ENCODE measurements at places on chromosomes 6 and 20.

DNA sequence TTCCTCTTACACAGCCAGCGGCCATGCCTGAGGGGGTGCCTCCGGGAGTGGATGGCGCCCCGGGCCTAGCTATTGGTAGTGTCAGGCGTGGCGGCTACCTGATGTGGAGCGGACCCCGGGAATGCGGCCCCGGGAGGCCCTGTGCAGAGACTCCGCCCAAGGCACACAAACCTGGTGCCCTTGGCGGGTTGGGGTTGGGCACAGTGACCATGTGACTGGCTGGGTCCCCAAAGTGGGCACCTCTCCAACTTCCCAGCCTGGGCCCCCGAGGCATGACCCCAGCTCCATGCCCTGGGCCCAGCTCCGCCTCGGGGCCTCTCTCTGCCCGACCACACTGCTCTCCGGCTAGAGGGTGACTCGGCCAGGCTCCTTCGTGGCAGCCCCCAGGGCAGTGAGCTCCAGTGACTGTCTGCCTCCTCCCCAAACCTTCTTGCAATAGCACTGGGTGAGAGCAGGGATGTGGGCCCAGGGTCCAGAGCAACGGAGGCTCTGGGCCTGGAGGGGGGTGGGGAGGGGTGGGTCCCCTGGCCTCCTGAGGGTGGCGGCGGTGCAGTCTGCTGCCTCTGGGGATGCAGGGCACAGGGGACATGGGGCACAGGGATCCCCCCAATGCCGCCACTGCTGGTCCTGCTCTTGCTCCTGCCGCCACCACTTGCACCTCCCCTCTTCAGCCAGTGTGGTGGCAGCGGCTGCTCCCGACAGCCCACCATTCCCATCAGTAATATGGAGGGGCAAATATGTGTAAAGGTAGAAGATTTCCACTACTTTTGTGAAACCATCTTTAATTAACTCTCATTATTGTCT is 942.9 kb upstream of the EPHA7 start:
- DNase-seq = no peak

DNA sequence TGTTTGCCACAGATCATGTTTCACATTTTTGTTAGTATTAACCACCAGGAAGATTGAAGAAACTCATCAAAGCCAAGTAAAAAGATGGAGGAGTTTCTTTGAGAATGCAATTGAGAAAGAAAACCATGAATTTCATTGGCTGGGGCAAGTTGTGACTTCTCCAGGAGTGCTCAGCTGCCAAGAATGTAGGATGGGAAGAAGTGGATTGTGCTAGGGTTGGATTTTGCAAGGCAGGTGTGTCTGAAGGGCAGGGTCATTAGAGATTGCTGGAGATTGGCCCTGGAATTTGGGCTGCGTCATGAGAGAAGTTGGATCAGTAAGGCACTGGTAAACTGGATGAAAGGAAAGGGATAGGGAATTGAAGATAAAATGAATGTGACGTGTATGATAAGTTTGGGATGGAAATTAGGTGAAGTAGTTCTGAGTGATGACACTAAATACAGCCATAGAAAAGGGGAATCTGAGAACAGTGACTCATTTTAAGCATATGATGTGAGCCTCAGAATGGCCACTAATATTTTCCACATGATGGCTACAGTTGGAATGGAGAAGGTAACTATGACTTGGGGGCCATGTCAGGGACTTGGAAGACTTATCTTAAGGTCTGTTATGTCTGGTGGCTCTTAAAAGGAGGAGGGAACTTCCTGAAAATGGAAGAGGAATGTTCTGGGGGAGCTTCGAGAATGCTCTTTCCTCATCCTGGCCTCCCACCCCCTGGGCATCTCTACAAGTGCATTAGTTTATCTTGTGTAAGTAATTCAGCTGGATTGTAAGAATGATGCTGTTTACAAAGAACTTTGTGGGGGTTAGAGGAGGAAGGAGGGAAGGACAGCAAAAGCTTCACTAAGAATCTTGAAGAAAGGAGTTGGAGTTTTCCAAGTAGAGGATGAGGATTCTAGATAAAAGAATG is 27.8 kb upstream of the ERVFRD-1 start:
- DNase-seq = no peak

GRCh38 chr6:112576423-112576822 is 229.3 kb downstream of the RFPL4B start:
- DNase-seq = no peak

DNA sequence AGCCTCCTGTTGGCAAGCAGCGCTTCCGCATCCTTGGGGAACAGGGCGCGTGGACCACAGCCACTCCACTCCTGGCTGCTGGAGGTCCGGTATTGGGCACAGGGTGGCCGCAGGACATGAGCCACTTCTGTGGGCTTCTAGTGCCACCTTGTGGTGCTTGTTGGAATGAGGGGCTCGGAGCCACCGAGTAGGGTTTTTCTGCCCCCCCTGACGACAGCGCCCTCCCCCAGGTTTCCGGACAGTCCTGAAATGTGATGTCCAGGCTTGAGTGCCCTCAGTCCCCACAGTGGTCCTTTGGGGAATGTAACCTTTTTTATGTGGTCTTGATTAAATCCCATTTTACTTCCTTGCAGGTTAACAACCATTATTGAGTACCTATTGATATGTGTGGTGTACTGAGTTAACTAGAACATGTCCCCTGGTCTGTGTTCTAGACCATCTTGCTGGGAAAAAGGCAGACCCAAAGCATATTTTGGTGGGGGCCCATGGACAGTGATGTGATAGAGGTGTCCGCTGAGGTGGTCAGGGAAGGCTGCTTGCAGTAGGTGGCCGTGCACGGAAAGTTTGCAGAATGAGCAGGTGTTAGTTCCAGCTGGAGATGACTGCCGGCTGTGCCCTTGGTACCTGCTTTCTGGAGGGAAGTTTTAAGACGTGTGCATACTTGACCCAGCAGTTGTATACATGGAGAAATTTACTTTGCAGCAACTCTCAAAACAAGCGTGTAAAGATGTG is 70.0 kb downstream of the PTPN1 start:
- DNase-seq = no peak

GRCh38 chr20:1524004-1524403 is 32.8 kb upstream of the SIRPB2 start:
- DNase-seq = no peak

DNA sequence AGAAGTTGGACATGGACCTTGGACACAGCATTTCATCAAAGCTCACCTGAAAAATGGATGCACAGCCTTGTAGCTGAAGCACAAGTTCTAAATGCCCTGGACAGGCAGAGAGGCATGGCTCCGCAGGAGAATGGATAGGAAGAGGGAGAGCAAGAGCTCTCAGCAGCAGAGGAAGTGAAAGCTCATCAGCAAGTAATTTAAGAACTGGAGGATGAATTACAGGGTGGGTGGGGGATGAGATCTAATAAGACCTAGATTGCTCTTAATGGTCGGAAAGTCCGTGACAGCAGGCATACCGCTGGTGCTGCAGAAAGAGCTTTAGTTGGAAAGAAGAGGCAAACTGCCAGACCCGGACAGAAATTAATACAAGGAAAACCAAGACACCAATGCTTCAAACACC is 37.3 kb upstream of the SAYSD1 start:
- DNase-seq = no peak

GRCh38 chr6:115276881-115277565 is 783.7 kb downstream of the FRK start:
- DNase-seq = no peak

- DNase-seq = no peak
Observed at GRCh38 chr6:24929242-24929641, 6.5 kb downstream of the RIPOR2 start.

DNA sequence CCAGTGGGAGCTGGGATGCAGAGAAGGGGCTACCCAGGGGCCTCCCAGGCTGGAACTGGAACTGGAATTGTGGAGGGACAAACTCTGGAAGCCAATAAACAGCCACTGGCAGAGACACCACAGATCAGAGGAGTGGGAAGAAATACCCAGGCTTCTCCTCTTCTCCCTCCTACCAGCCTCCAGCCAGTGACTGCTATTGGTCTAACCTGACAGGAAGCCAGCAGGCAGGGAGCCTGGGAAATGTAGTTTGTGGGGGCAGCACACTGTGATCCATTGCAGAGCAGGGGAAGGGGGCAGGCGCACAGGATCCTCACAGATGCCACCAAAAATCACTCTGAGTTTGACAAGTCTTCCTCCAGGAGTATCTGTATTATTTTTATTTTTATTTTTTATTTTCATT is 12.1 kb upstream of the MLN start:
- no peak for DNase-seq

DNA sequence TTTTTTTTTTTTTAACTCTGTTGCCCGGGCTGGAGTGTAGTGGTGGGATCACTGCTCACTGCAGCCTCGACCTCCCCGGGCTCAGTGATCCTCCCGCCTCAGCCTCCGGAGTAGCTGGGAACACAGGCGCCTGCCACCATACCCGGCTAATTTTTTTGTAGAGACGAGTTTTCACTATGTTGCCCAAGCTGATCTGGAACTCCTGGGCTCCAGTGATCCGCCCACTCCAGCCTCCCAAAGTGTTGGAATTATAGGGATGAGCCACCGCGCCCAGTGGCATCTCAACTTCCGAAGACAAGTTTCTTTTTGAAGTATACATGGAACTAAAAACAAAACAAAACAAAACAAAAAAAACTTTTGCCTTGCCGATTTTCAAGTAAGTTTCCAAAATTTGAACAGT is 66.6 kb upstream of the ZNF184 start:
- DNase-seq = no peak

- no peak for DNase-seq
Observed at GRCh38 chr6:108690326-108691049, 129.8 kb downstream of the FOXO3 start.

- no peak for DNase-seq
Observed at GRCh38 chr20:25478889-25479568, 71.6 kb downstream of the GINS1 start.

DNA sequence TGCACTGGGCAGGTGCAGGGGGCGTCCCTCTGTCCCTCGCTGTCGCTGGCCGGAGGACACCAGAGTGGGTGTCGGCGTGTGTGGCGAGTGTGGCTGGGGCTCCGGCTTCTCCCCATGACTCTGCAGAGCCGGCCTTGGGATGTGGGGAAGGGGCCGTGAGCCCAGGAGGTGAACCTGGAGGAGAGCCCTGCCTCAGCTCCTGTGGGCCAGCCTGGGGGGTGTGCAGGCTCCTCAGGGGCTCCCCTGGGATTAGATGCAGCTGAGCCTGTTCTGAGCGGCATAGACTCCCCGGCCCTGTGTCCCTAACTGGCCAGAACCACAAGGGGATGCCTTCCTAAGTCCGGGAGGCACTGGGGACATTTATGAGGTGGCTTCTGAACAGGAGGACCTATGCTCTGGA is 73.2 kb upstream of the GATA5 start:
- no peak for DNase-seq

DNA sequence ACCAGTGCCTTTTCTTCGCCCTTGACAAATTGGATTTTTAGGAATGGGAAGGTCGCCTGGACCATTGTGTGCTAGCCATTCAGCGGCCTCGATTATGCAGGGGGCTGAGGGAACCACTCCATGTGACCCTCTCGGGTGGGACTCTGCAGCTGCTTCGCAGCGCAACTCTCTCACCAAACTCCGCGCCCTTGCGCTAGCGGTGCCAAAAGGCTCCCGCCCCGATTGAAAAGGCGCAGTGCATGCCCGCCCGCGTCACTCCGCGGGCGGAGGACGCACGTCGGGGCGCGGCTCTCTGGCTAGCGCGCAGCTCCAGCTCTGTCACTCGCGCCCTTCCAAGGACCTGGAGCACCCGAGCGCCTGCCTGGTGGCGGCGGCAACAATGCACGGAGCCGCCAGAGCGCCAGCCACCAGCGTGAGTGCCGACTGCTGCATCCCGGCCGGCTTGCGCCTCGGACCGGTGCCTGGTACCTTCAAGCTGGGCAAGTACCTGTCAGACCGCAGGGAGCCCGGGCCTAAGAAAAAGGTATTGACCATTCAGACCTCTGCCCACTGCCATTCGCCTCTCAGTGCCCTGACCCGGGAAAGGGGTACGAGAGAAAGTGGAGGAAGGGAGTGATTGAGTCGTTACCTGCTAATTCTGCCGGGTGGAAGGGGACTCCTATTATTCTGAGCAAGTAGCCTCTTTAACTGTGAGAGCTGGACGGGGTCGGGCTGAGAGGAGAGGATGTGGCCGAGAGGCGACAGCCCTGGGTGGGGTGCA is at the start of gene PRDM13:
Gene PRDM13 (plus strand): TSS at position 178 of the 760 bp plus-strand sequence. CDS start 202 bp downstream, at position 380.
- DNase-seq = no peak

DNA sequence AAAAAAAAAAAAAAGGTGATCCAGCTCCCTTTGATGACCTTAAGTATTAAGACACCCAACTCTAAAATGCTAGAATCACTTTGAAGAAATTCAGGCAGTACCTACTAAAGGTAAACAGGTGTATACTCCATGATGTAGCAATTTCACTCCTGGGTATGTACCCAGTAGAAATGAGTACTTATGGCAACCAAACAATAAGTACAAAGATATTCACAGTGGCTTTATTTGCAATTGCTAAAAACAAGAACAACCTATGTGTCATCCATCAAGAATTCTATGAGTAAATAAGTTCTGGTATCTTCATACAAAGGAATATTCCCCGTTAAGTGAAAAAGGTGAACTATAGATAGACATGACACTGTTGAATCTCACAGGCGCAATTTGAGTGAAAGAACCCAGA is 29.4 kb downstream of the MDGA1 start:
- DNase-seq = no peak

- DNase-seq = no peak
Observed at GRCh38 chr20:39623584-39624234, 661.6 kb downstream of the DHX35 start.

GRCh38 chr6:43715056-43715788 is 27.6 kb upstream of the MRPS18A start:
- DNase-seq = no peak

DNA sequence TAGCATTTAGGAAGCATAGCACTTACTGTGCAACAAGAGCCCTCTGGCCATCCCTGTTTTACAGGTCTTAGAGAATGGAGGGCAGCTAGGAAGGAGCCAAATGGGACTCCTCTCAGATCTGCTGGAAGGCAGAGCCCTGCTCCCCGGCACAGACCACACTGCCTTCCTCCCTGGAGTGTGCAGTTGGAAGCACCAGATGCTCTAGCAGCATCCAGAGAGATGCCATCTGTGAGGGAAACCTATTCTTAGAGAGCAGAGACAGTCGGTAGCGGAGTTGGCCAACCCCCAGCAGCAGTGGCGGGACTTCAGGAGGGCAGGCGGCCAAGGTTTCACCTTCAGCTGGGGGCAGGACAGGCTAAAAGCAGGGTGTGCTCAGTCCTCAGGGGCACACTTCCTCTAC is 16.7 kb upstream of the E2F1 start:
- DNase-seq = no peak

DNA sequence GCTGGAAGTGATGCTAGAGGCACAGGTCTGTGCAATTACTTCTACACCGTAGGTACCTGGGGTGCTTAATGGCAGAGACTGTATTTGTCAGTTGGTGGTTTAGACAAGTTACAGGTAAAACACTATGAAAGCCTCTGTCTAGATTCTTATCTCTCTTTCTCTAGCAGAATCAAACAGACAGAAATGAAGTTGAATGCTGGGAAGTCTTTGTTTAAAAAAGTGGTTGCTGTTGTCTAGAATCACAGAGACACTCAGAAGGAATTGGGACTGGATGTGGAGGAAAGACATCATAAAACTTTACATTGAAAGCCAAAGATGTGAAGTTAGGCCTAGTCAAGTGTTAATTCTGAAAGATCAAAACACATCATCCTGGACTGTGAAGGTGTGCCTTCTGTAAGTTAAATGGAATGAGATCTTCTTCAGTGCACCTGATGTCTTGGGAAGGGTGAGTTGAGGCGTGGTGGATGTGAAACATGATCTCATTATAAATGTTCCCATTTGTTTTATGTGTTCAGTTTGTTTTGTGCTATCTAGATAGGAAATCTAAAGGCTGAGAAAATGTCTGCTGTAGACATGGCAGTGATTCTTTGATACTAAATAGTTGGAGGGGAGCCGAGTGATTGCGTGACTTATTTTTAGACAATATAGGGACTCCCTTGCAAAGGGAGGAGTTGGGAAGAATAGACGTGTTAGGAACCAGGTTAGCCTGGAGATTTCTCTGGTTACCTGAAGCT is 290.2 kb downstream of the SOX4 start:
- DNase-seq = no peak

All from stimulated activated CD8-positive, alpha-beta memory T cell treated with anti-CD3 and anti-CD28 coated beads, Interleukin-4, amount 100 ng/mL, for 1 hour (primary cell).